CD14-positive monocyte (primary cell): ENCODE measurements at places on chromosomes 4 and X. TPM values are rescaled to one million over a fixed set of nuclear protein-coding genes. Genes with fewer than 3 reads are reported as not detected.

DNA sequence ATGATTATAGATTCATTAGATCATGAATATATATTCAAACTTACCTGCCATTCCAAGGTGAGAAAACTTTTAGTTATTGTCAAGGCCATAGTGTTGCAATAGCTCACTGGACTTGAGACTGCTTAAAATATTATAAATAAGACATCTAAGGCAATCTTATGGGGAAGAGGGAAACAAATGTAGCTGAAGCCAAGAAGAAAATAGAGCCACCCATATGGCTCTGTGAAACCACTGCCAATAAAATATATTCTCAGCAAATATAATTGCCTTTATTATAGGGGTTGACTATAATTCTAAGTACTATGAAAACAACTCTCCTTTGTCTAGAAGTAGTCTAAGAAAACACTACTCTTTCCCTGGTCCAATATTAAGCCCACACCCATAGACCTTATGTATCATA is 938.5 kb downstream of the FSTL5 start:
- no peaks in the 10 kb centered on the region for H3K4me1 ChIP-seq
- no peak for DNase-seq
- no peaks in the 10 kb centered on the region for H3K27me3 ChIP-seq

DNA sequence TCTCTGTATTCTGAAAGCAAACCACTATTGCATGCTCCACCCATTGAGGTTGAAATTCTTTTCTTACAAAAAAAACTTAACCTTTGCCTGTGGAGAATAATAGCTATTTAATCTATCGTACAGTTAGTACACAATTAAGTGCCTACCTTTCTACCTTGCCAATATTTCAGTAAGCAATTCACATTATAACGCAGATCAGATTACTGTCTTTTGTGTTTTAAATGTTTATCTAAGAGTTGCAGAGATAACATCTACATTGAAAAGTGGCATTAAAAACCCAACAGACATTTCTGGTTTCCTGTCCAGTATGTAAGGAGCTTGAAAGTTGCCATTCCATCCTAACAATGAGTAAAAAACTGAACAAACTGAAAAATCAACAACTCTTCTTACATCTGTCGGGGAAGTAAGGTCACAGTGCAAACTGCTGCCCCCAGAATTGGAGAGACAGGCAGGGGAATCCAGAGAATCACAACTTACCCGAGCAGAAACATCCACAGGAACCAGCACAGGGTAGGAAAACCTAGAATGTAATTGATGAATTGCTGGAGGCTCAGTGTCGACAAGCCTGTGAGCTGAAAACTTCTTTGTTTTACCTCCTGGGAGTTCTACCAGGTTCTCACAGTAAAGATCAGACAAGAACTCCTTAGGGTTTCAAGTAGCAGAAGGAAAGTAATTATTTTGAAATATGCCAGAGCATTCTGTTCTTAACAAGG is 27.3 kb upstream of the ACSL4 start:
- DNase-seq = no peak
- peaks cover 2% of the 10 kb centered on the region for H3K27me3 ChIP-seq
- H3K4me1 ChIP-seq = no peaks in the 10 kb centered on the region
- no peaks in the 10 kb centered on the region for H3K36me3 ChIP-seq
- no peak overlapping the region for H3K4me3 ChIP-seq

Gene ADGRG4
- not detected in 2 replicates for polyA plus RNA-seq

Gene N4BP2
- 8.3 TPM for polyA plus RNA-seq

- H3K27ac ChIP-seq = no peak overlapping the region
- no peak for DNase-seq
- no peaks in the 10 kb centered on the region for H3K27me3 ChIP-seq
- H3K4me1 ChIP-seq = no peaks in the 10 kb centered on the region
- H3K36me3 ChIP-seq = peaks cover 36% of the 10 kb centered on the region
Measured at GRCh38 chrX:10140264-10140663, 16.5 kb upstream of the CLCN4 start.

DNA sequence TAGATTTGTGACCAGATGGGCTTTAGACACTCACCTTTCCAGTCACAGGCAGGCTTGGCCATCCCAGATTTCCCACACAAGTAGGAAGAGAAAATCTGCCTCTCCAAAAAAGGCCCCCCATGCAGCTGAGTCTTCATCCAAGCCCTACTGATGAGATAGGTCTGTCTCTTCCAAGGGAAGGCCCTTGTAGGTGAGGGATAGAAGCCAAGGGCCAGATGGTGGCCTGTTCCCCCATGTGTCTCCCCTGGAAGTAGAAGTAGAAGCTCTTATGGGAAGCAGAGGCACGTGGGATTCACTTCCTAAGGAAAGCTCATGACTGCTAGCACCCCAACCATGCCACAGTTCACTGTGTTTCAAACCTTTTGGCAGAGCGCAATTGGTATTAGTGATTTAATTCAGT is 81.5 kb downstream of the REPS2 start:
- DNase-seq = no peak
- H3K4me1 ChIP-seq = peaks cover 4% of the 10 kb centered on the region
- H3K4me3 ChIP-seq = no peak overlapping the region

Gene AMOT
- polyA plus RNA-seq = not detected

- H3K27ac ChIP-seq = no peak overlapping the region
- no peaks in the 10 kb centered on the region for H3K4me1 ChIP-seq
- no peaks in the 10 kb centered on the region for H3K27me3 ChIP-seq
- no peak for DNase-seq
Measured at GRCh38 chr4:64581422-64581821, 172.2 kb upstream of the TECRL start.

Gene CTPS2
- polyA plus RNA-seq = 2.8 TPM

GRCh38 chr4:95114521-95114920 is 356.8 kb downstream of the BMPR1B start:
- H3K27me3 ChIP-seq = no peaks in the 10 kb centered on the region
- H3K27ac ChIP-seq = no peak overlapping the region
- no peak for DNase-seq
- H3K4me1 ChIP-seq = no peaks in the 10 kb centered on the region
- H3K36me3 ChIP-seq = no peaks in the 10 kb centered on the region

Gene CYLC1
- polyA plus RNA-seq = not detected

- H3K4me1 ChIP-seq = no peaks in the 10 kb centered on the region
- no peak overlapping the region for H3K4me3 ChIP-seq
- no peaks in the 10 kb centered on the region for H3K27me3 ChIP-seq
Measured at GRCh38 chr4:156685308-156685707, 286.3 kb downstream of the PDGFC start.

DNA sequence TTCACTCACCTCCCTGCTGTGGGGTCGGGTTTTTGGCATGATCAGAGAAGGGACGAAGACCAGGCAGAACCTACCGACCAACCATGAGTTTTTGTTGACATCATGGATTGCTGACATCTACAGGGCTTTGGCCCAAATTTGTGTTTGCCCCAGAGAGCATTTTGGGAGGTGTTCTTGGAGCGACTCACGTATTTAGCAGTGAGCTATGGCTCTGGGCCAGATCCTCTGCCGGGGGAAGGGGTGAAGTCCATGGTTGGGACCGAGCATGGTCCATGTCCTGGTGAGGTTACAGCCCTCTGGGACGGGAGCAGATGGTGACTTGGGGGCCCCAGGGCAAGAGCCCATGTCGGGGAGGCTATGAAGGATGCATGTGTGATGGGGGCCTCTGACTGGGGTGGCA is 17.4 kb downstream of the SORCS2 start:
- DNase-seq = no peak
- H3K36me3 ChIP-seq = no peaks in the 10 kb centered on the region
- H3K4me1 ChIP-seq = no peaks in the 10 kb centered on the region
- H3K27ac ChIP-seq = no peak overlapping the region
